Smooth muscle cell of bladder (primary cell): ENCODE measurements at places on chromosomes 1 and 21. TPM values are rescaled to one million over a fixed set of nuclear protein-coding genes. Genes with fewer than 3 reads are reported as not detected.

The ETNK2 gene
- 2.3 and 5.4 TPM in 2 replicates for total RNA-seq

The ADAMTS5 gene
- total RNA-seq, result 22.3 and 24.4 TPM in 2 replicates

The RYR2 gene
- total RNA-seq, result under 0.01 and 0.14 TPM in 2 replicates

The CFHR2 gene
- total RNA-seq, result not detected in 2 replicates

The CROCC gene
- total RNA-seq, result 15.8 and 25.1 TPM in 2 replicates

The L1TD1 gene
- under 0.01 TPM in 1 of 2 replicates, not detected in the other for total RNA-seq

The SLC35F3 gene
- total RNA-seq, result 0.09 and 0.71 TPM in 2 replicates

The ITLN2 gene
- total RNA-seq, result not detected in 2 replicates

The KRTAP19-3 gene
- not detected in 2 replicates for total RNA-seq

The AQP10 gene
- total RNA-seq, result not detected in 2 replicates

The CD1E gene
- not detected in 2 replicates for total RNA-seq

The SLC44A5 gene
- total RNA-seq, result 0.09 and 0.14 TPM in 2 replicates

The DISC1 gene
- total RNA-seq, result 1.1 and 1.8 TPM in 2 replicates

The CDC42BPA gene
- 50.3 and 70.4 TPM in 2 replicates for total RNA-seq

The KRTAP10-10 gene
- total RNA-seq, result not detected in 2 replicates

The MYOC gene
- total RNA-seq, result 0.14 and 0.74 TPM in 2 replicates

The DR1 gene
- total RNA-seq, result 20.6 and 23.1 TPM in 2 replicates

The SIKE1 gene
- total RNA-seq, result 65.8 and 71.6 TPM in 2 replicates

The AMY1A gene
- total RNA-seq, result not detected in 2 replicates
